Stimulated activated naive CD8-positive, alpha-beta T cell treated with anti-CD3 and anti-CD28 coated beads, Interleukin-15, amount 100 ng/mL, for 72 hours (primary cell): ENCODE measurements at places on chromosomes 5 and 9.

DNA sequence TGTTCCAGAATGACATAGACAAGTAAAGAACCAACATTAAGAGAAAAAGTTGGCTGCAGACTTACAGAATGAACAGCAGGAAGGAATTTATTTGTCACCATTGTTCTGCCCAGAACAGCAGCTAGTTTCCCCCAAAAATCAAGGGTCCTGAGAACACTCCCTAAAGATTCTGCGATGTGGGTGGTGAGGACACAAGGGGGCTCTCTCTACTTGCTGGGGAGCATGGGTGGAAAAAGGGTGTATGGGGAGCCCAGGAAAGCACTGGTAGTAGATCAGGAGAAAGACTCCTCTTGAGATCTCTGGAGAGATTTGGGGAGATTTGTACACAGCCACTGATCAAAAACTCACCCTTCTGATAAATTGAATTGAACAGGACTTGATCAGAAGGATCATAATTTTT lies 316.5 kb downstream of the KCTD16 start:
- DNase-seq = no peak

DNA sequence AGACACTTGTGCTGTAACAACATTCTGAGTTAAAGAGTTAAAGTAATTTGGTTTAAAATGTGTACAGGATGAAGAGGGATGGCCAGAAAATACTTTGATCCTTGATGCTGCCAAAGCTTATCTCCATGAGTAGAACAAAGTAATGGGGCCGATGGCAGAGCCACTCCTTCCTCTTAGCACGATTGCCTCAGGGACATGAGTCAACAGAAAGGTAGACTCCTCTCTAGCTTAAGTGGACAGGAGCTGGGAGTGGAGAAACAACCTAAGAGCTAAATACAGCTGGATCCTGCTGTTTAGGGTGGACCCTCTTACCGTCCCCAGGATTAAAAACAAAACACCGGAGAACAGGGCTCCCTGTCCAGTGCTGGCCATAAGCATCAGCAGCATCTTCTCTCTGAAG lies 267.3 kb downstream of the IRX1 start:
- no peak for DNase-seq

DNA sequence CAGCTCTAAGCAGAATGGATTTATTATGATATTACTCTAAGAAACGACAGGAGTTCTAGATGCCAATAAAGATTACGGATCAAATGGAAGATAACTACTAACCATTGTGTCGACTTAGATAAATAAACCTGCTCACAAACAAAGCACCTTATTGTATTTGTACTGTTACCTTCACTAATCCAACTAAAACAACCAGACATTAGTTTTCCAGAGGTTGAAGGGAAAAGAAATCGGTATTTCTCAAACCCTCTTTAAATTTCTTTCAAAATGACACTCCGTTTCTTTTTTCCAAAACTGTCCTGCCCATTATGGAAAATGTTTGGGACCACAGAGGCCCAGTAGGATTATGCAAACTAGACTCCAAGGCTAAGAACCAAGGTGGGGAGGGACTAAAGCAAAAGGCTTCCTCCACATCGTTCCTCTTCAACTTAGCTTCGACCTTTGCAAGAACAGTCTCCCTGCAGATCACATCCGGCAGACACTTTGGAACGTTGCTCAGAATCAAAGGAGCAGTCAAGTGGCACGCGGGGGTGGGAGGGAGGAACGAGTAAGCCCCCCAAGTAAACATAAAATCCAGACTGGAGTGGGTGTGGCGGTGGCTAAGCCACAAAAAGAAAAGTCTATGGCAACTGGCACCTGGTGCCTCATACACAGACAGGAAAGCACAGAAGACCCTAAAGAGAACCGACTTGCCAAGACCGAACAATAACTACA lies 2.7 kb downstream of the MLLT3 start:
- DNase-seq = peak; percentile 17

GRCh38 chr5:112210430-112211005 lies 208.6 kb downstream of the EPB41L4A start:
- DNase-seq = no peak

DNA sequence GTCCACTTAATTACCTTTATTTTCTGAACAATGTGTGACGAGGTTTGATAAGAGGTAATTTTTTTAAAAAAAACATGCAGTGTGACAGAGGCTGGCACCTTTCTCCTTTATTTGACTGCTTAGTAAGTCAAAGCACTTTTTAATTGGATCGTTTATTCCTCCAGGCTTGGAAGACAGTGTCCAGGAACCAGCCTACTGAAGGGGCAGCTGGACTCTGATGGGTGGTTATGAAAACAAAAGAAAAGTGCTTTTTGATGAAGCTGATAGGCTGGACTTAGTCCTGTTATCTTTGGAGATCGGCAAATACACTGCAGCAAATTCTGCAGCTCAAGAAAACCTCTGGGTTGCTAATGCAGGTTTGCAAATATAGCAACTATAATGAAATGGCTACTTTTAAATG lies 141.7 kb downstream of the DCP2 start:
- DNase-seq = no peak

- DNase-seq = no peak
Observed at GRCh38 chr5:175897285-175897684, 25.9 kb downstream of the CPLX2 start.

GRCh38 chr9:93057703-93058354 lies 672 bp upstream of the SUSD3 start:
- no peak for DNase-seq

DNA sequence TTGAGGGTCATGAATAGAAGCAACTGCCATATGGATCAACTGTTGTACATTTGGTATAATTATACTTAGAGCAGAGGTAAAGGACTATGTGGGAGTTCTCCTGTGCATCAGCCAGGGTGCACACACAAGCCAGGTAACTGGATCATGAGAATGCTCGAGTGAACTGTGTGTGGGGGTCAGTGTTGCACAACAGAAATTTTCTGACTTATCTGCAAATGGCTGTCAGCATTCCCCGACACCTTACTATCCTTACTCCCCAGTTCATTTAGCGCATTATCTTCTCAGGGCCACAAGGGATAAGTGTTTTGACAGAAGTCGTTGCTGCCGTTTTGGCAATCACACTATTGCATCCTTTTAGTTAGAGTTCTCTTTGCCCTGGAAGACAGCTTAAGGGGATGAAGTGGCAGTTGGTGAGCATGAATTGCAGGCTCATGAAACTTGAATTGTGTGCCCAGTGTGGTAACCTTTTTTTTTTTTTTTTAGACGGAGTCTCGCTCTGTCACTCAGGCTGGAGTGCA lies 1.7 kb downstream of the CANX start:
- no peak for DNase-seq

DNA sequence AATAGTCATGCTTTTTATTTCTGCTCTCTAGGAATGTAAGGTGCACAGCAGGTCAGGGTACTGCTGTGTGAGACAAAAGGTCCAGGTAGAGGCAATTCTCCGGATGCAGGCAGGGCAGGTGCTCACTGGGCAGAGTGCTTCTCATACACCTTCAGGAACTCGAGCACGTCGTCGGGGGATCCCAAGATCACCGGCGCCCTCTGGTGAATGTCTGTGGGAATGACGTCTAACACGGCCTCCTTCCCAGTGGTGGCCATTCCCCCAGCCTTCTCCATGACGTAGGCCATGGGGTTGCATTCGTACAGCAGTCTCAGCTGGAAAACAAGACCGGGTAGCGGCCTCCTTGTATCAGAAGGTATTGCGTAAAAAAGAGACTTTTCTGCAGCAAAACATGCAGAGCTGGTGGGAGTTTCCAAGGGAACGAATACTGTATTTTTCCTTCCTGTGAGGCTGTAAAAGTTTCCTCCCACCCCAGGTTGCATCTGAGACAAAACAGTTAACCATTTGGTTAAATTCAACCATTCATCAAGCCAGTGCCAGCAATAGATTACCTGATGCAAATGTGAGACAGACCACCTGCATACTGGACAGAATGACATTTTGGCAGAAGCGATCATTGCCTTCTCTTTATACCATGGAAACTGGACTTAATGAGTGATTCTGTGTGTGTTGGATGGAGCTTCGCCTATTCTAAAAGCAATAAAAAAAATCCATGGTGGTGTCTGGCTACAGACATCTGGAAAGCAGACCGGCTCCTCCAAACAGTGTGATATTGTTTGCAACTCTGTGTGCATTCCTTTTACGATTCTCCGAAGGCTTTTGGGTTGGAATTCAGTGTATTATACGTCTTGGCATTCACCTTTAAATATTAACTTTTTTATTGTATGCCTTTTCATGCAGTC lies 9.9 kb upstream of the FBP2 start:
- peak; percentile 69 for DNase-seq

DNA sequence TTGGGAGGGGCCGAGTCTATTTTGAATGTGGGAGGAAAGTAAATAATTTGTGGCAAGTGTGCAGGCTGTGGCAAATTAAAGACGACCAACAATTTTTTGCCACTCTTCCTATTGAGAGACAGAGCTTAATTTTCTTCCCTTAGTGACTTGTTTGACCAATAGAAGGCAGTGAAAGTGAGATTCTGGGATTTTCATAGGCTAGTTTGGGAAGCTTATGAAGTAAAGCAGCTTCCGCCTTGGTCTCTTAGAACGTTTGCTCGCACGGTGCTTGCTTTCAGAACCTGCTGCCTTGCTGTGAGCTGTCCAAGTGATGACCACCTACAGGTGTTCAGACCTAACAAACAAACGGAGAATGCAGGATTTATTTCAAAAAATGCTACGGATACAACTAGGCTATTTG lies 6.7 kb upstream of the OR1N2 start:
- DNase-seq = no peak

- no peak for DNase-seq
Observed at GRCh38 chr9:111603041-111603440, 3.6 kb upstream of the PTGR1 start.

GRCh38 chr9:121728916-121729315 lies 77.5 kb downstream of the DAB2IP start:
- DNase-seq = no peak

- DNase-seq = no peak
Observed at GRCh38 chr5:113902917-113903660, 389.6 kb downstream of the YTHDC2 start.

GRCh38 chr5:125034331-125034730 lies 287.9 kb upstream of the ZNF608 start:
- no peak for DNase-seq

DNA sequence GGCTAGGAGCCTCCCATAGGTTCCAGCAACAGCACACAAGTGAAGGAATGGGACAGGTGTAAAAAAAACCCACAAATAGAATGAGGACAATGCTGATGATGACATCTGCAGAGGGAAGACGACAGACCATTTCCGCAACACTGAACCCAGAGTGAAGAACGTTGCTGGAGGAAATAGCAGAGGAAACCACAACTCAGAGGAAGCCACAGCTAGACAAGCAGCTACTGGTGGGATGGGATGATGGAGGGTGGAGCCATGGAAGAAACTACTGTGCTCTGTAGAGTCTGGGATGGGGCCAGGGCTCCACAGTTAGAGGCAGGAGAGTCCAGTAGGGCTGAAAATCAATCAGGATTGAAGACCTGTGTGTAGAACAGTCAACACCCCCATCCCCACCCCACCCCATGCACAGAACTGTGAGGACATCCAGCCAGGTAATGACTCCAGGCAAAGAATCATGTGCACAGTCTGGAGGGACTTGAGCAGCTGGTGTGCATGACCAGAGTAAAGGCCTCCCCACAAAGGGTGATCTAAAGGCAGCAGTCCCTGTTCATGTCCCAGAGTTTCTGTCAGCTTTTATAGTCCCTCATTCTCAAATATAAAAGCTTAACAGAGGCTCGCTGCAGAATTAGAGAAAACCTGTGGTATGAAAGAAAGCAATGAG lies 65.2 kb upstream of the SPIN1 start:
- peak; percentile 49 for DNase-seq

DNA sequence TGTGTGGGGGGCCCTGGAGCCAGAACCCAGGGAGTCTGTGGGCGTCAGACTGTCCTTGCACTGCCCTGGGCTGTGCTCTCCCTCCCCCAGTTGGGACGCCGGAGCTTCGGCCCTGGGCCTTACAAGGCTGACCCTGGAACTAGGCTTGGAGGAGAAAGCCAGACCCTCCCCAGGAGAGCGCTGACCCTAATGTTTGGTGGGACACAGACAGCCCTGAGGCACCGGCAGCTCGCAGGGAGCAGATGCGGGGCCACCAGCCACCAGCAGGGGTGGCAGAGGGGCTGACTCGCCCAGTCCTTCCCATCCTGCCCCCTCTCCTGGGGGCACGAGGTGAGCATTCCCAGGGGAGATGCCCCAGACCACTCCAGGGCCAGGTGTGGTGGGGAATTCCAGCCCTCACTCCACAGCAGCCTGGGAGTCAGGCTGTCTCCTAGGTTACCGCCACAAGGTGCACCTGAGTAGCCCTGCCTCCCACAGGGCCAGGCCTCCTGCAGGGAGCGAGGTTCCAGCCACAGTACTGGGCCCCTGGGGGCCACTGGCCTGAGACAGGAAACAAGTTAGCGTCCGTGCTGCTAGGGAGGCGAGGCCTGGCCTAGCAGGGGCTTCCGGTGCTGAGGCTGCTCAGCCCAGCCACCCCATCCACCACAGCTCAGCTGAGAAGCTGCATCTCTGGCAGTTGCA lies 134.6 kb downstream of the OLFM1 start:
- no peak for DNase-seq

DNA sequence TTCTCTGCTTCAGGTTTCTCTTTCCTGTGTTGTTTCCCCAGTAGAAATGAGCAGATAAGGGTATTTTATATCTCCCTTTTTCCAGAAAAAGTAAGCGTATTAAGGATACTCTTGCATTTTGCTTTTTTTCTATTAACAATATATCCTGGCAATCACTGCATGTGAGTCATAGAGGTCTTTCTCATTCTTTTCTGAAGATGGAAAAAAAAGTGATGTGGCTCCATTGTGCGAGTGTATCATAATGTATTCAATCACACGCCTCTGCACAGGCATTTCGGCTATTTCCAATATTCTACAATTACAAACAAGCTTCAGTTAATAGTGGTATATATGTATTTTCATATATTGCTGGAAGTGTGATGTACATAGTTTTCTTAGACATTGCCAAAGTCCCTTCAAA lies 155.9 kb downstream of the MED27 start:
- DNase-seq = no peak

DNA sequence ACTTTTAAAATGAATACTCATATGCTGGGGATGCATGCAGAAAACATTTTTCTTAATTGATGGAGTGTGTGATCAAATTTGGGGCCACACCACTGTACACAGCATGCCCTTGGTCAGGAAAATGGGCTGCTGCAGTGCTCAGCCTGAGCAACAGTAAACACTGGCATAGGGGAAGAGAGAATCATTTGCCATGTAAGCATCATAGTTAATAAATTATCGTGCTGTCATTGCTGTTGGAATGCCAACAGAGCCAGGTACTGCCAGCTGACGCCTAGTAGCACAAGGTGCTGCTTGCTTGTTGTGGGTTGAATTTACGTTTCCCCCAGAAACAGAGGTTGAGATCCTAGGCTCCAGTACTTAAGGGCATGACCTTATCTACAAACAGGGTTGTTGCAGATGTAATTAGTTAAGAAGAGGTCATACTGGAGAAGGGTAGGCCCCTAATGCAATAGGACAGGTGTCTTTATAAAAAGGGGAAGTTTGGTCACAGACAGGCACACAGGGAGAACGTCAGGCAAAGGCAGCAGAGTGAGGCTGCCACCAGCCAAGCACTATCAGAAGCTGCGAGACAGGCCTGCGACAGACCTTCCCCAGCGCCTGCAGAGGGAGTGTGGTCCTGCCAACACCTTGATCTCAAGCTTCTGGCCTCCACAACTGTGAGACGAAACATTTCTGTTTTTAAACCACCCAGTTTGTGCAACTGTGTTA lies 25.3 kb downstream of the DAP start:
- no peak for DNase-seq

GRCh38 chr5:166505544-166505943 lies 1785.9 kb upstream of the WWC1 start:
- no peak for DNase-seq
